ENCODE measurements at places on chromosomes 1 and 21.

GRCh38 chr21:33801424-33802405, 113.9 kb downstream of the ATP5PO start:
- peak; percentile 50 for DNase-seq

DNA sequence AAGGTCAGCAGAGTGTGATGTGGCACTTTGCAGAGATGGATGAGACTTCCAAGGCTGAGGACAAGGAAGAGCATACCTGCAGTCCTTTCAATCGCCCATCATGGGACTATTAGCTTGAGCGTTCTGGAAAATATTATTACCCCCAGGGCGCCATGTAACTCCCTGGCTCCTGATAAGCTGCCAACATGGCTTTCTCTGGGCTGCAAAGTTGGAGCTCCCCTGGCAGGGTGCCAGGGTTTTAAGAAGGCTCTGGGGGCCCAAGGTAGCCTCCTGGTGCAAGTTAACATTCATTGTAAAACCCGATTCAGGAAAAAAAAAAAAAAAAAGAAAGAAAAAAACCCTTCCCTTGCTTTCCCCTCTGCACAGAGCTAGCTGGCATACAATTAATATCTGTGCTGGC, 196.7 kb downstream of the PBX1 start:
- DNase-seq: no peak

GRCh38 chr1:161702250-161702649, 4.8 kb upstream of the FCRLA start:
- no peak for DNase-seq

DNA sequence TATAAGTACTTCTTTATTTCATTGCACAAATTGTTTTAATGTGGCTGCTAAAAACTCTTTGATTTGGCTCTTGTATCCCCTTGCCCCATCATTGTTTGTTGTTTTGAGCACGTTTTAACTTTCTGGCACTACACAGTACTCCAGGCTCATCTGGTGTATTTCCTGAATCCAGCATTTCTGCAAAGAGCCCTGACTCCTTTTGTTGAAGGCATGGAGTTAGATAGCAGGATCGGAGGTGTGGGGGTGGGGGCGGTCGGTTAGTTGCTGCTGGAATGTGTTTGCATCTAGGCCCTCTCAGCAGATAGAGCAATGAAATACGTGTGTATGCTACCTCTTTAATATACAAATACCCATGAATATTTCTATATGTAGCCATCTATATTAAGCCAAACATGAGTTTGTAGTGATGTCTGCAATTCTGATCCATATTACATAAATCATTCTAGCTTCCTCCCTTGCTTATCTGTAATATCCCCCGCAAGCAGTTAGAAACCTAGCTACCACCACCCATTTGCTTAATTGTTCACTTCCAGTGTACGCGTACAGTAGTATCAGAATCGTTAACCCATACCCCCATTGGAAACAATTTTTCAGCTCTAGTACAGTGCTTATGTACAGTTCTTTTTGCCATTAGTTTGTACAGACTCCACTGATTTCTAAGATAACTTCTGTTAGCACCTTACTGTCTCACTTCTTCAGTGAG, 106.0 kb downstream of the NOS1AP start:
- no peak for DNase-seq

DNA sequence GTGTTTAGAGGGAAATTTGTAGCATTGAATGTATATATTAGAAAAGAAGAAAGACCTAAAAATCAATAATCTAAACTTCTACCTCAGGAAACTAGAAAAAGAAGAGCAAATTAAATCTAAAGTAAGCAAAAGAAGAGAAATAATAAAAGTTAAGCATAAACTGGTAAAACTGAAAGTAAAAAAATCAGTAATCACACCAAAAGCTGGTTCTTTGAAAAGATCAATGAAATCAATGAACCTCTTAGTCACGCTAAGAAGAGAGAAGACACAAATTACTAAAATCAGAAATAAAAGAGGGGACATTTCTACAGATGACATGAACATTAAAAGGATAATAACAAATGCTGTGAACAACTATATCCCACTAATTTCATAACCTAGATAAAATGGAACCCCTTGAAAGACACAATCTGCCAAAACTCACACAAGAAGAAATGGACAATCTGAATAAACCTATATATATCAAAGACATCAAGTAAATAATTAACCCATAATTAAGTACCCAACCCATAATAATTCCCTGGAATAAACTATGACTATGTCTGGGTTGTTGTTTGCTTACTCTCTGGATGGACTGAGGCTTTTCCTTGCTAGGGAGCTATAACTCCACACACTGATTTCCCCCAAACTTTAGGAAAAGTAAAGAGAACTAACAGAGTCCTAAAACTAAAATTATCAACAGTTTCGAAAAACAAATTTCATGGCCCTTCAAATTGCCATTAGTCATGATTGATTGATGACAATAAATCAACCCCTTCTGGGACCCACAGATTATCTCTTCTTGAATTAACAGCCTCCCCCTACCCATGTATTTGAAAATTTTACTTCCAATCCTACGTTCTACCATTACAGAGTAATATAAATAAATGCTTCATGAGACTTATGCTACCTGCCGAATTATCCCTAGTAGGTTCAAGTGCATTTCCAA, 2.8 kb upstream of the CDC73 start:
- DNase-seq: no peak

DNA sequence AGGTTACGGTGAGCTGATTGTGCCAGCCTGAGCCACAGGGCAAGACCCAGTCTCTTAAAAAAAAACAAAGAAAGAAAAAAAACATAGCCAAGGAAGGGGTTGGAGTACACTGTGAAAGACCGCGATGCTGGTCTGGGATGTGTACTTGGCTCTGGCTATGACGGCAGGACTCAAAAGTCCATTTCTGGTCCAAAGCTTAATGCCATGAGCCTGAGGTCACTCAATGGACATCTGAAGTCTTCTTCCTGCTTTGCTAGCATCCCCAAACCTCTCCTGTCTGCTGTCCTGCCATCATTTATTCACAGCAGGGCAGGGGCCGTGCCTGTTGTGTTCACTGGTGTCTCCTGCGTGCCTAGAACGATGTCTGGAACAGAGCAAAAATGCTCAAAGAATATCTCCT, 1.5 kb upstream of the ARHGEF10L start:
- no peak for DNase-seq

DNA sequence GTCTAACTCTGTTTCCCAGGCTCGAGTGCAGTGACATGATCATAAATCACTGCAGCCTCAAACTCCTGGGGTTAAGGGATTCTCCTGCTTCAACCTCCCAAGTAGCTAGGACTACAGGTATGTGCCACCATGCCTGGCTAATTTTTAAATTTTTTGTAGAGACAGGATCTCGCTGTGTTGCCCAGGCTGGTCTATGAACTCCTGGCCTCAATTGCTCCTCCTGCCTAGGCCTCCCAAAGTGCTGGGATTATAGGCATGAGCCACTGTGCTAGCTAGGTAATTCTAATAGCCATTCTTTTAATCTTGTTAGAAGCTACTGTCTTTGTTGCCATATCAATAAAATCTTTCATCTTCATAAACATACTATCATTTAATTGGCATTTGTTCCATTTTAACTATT, 13.8 kb upstream of the MAST2 start:
- DNase-seq: no peak

GRCh38 chr1:39795651-39796050, 7.0 kb upstream of the BMP8B start:
- no peak for DNase-seq

- no peak for DNase-seq
Measured at GRCh38 chr1:162088281-162088969, 18.9 kb downstream of the NOS1AP start.

DNA sequence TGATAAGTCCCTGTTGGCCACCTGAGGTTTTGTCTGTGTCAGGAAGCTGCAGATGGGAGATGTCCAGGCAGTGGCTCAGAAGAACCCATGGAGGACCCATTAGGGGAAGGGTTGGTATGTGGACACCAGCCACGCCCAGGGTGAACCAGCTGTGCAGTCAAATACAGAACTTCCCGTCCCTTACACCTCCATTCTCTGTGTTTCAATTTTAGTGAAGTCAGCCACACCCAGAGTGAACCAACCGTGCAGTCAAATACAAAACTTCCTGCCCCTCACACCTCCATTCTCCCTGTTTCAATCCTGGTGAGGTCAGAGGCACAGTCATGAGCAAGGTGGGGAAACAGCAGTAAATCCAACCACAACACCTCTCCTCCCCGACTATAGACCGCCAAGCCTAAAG, 27.4 kb downstream of the BACE2 start:
- peak; percentile 79 for DNase-seq

DNA sequence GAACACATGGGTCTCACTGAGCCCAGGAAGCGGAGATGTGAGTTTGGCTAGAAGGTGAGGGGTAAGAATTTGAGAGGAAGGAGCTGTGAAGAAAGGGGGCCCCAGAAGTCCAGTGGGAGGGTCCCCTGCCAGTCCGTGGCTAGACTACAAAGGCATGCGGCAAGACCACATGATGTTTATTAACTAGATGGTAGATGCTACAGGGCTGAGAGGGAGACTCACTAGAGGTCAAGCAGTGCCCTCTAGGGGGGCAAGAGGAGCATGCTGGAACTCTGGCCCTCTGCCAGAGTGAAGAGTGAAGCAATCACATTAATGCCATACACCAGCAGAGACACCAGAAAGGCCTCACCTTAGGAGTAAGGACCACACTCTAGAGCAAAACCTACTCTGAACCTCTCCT, 12.2 kb downstream of the KIAA0319L start:
- DNase-seq: peak; percentile 54

- DNase-seq: peak; percentile 71
Measured at GRCh38 chr1:155277902-155278688, 832 bp downstream of the HCN3 start.

DNA sequence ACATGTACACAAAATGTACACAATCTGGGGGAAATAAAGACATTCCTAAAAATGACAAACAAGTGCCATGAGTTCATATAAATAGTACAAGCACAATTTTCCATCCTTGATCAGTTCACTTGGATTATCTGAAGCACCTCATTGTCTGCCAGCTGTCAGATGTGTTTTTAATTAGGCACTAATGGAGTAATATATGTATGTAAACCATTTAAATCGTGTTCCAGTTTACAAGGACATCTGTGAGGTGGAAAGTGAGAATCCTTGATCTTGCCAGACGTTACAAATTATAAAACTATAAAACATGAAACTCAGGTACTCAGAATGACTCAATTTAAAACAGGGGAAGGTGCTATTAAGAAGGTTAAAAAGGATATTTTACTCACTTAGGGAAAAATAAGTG, 1312.2 kb downstream of the PLA2G4A start:
- DNase-seq: no peak

DNA sequence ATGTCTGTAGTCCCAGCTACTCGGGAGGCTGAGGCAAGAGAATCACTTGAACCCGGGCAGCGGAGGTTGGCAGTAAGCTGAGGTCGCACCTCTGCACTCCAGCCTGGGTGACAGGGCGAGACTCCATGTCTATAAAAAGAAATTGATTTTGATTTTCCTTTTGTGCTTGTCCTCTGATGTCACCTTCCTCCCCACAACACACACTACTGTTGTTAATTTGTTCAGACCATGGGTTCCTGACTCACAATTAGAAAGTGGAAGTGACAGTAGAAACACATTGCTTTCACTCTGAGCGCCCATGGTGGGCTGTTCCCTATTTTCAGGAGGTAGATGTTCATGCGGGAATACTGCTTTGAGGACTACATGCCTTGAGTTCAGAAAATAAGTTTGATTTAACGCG, 165.5 kb upstream of the KCNJ6 start:
- no peak for DNase-seq

- DNase-seq: peak; percentile 37
Measured at GRCh38 chr1:193019442-193020026, 39.6 kb downstream of the UCHL5 start.

DNA sequence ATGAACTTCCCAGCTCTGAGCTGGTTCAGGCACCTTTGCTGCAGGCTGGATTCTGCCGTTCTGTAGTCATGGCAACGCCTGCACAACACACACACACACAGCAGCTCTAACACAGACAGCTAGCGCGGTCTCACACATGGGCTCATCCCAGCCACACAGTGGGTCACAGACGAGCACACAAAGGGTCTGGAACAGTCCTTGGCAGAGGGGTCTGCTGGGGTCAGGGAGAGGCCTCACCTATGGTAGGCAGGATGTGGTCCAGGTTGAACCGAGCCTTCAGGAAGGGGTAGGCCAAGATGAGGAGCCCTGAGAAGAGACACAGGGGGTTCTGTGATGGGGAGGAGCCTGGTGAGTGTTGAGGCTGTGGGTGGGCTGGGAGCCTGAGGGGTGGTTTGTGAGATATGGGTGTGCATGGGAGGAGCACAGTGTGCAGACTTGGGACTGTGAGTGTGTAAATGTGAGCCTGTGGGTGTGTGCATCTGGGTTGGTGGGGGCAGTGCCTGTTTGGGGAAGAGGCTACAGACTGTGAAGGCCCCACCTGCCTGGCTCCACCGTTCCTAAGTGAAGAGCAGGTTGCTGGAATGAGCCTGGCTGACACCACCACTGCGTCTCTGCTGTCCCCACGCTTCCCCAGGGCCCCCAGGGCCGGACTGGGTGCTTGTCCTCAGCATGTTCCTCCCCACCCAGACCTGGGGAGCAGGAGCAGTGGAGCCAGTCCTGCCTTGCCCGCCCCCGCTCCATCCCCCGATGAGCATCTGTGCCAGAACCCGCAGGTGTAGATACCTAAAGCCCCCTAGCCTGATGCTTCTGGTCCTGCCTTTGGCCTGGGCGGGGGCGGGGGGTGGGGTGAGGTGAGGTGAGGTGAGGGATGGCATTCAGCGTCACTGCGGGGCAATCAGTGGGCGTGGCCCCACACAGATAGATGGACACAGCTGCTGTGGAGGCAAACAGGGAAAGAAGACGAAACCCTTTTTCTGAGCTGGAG, 1.5 kb downstream of the KNCN start:
- no peak for DNase-seq

GRCh38 chr21:15895142-15896106, 165.6 kb downstream of the USP25 start:
- DNase-seq: no peak

GRCh38 chr1:176211396-176212165, 4.5 kb upstream of the COP1 start:
- DNase-seq: no peak

DNA sequence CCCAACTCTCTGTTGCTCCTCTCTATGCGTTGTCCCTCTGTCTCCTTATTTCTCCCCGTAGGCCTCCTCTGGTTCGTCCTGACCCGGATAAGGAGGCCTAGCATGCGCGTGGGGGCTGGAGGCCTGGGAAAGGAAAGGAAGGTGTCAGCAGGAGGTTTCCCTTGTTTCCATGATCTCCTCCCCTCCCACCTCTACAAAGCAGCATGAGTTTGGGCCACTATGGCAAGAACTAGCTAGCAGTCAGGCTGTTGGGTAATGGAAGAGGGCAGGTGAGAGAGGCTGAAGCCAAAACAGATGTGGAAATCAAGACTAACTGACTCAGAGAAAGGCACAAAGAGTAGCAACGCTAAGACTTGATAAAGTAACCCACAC, 687 bp upstream of the SEMA6C start:
- DNase-seq: no peak

- DNase-seq: no peak
Measured at GRCh38 chr1:39894884-39895495, 6.7 kb downstream of the MYCL start.

- no peak for DNase-seq
Measured at GRCh38 chr1:225418598-225418997, 9.2 kb downstream of the LBR start.

DNA sequence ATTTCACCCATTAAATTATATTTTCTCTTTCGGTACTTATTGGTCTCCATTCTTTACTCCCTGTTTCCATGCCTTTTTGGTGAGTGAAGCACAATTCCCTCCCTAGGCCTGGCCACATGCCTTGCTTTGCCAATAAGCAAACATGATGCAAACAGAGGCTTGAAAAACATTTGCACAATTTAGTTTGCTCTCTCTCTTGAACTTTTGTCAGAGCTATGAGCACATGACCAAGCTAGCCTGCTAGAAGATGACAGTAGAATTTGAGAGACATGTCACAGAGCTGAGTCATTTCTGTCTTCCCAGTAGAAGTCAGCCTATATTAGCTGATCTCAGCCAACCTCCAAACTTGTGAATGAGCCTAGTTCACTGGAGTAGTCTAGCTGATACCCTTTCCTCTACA, 24.6 kb downstream of the ANGPTL3 start:
- peak; percentile 3 for DNase-seq
